LoVo (cell line): ENCODE measurements at places on chromosomes 4 and X.

- DNase-seq = no peak
Measured at GRCh38 chr4:77006753-77007353, 57.3 kb downstream of the SEPTIN11 start.

DNA sequence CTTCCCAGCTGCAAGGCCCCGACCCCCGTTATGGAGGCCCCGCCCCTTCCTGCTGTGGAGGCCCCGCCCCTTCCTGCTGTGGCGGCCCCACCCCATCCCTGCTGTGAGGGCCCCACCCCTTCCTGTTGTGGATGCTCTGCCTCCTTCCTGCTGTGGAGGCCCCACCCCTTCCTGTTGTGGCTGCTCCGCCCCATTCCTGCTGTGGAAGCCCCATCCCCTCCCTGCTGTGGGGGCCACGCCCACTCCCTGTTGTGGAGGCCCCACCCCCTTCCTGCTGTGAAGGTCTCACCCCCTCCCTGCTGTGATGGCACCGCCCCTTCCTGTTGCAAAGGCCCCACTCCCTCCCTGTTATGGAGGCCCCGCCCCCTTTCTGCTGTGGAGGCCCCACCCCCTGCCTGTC, 104.9 kb upstream of the PSAPL1 start:
- DNase-seq = no peak

GRCh38 chr4:76594173-76594572, 159.1 kb downstream of the SHROOM3 start:
- DNase-seq = peak; percentile 57

GRCh38 chr4:85423431-85423830, 51.5 kb upstream of the ARHGAP24 start:
- DNase-seq = no peak
